ENCODE measurements at places on chromosomes 7 and 10. TPM values are rescaled to one million over a fixed set of nuclear protein-coding genes. Genes with fewer than 3 reads are reported as not detected.

DNA sequence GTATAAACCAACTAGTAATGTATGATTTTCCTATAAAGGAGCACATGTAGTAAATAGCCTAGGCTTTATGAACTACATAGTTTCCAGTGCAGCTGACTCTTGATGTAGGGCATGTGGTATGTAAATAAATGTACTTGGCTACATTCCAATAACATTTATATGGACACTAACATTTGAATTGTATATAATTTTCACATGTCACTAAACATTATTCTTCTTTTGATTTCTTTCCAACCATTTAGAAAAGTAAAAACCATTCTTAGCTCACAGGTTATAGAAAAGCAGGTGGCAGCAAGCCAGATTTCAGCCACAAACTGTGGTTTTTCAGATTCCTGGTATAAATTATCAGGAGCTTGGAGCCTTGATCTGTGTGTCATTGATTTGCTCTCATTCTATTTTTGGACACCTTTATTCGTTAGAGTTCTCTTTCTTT, 1182.0 kb downstream of the CNTNAP2 start:
- H3K27ac ChIP-seq: no peak overlapping the region
- H3K4me3 ChIP-seq: no peak overlapping the region
- DNase-seq: peak; percentile 10
- H3K36me3 ChIP-seq: no peaks in the 10 kb centered on the region

C10orf143 gene
- 2.5 TPM for total RNA-seq

GRCh38 chr10:112232670-112233069, 49.1 kb upstream of the GPAM start:
- H3K27me3 ChIP-seq: no peaks in the 10 kb centered on the region
- H3K4me3 ChIP-seq: no peak overlapping the region
- H3K27ac ChIP-seq: no peak overlapping the region
- DNase-seq: no peak
- peaks cover 20% of the 10 kb centered on the region for H3K4me1 ChIP-seq
- no peaks in the 10 kb centered on the region for H3K36me3 ChIP-seq

DNA sequence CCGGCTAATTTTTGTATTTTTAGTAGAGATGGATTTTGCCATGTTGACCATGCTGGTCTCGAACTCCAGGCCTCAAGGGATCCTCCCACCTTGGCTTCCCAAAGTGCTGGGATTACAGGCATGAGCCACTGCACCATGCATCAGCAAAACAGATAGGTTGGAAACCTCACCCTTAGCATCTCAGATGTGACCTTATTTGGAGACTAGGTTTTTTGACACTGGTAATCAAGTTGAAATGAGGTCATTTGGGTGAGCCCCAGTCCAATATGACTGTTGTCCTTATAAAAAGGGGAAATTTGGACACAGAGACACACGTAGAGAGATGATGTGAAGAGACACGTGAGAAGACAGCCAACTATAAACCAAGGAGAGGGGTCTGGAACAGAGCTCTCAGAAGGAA, 42.5 kb upstream of the TPST1 start:
- no peaks in the 10 kb centered on the region for H3K27me3 ChIP-seq
- no peak for DNase-seq

DNA sequence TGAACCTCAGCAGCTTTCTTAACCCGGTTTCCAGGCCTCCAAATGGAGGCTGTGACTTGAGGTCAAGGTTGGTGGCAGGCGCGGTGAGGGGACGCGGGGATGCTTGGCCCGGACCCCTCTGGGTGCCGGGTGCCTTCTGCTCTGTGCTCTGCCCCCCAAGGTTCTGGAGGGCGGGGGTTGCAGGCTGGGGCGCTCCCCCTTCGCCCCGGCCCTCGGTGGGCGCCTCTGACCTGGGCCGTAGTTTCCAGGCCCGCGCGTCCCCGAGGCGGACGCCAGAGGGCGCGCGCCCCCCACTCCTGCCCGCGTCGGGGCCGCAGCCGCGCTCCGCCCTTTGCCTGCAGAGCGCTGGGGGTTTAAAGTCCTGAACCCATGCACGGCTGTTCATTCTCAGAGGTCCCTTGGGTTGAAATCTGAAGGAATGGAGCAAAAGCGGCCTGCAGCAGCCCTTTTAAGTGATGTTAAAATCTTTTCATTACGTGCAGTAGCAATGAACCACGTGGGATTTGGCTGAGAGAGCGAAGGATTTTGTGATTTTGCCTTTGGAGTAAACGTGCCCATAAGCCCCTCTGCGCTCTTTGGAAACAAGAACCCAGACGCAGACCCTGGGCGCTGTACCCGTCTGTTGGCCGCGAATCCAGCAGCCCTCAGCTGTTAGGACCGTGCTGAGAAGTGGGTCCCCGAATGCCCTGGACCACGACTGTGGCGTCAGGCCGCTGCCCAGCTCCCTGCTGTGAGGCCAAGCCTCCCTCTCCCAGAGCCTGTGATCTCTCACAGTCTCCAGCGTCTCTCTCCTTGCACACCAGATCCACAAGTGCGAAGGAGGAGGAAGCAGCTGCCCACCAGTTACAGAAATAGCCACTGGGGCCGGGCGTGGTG, 135.0 kb downstream of the ACTR3B start:
- no peak overlapping the region for H3K4me3 ChIP-seq
- H3K27me3 ChIP-seq: no peaks in the 10 kb centered on the region
- H3K27ac ChIP-seq: no peak overlapping the region
- H3K36me3 ChIP-seq: no peaks in the 10 kb centered on the region
- DNase-seq: peak; percentile 85
- no peaks in the 10 kb centered on the region for H3K4me1 ChIP-seq

- no peaks in the 10 kb centered on the region for H3K27me3 ChIP-seq
- no peak for DNase-seq
- peaks cover 17% of the 10 kb centered on the region for H3K4me1 ChIP-seq
- H3K36me3 ChIP-seq: no peaks in the 10 kb centered on the region
These were observed 3.6 kb downstream of the HELLS start for GRCh38 chr10:94549221-94549620.

MEST gene
- 330 TPM for total RNA-seq

DNA sequence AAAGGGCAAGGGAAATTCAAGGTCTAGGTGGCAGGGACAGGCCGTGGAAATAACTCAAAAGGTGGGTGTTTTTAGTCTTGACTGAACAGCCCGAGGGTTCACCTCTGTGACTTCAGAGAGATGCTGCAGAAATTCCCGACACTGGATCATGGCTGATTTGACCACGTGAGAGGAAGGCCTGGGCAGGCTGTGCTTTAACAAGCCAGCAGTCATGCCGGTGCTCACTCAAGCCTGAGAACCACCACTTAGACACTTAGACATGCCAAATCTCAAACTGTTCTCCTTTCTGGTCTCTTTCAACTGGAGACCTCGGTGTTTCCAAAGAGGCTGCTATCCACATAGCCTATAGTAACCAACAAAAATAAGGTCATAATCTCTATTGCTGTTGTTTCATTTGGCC, 15.4 kb downstream of the TECTB start:
- H3K27ac ChIP-seq: no peak overlapping the region
- H3K36me3 ChIP-seq: no peaks in the 10 kb centered on the region
- H3K4me3 ChIP-seq: no peak overlapping the region
- no peaks in the 10 kb centered on the region for H3K27me3 ChIP-seq
- no peak for DNase-seq

GRCh38 chr7:74567318-74567668, 90.2 kb upstream of the GTF2I start:
- H3K36me3 ChIP-seq: peaks cover 19% of the 10 kb centered on the region
- DNase-seq: no peak
- H3K4me1 ChIP-seq: peaks cover 6% of the 10 kb centered on the region
- H3K27ac ChIP-seq: no peak overlapping the region

MEIG1 gene
- 1.2 TPM for total RNA-seq

GRCh38 chr7:1275451-1276381, 43.0 kb downstream of the UNCX start:
- no peak overlapping the region for H3K4me3 ChIP-seq
- peaks cover 15% of the 10 kb centered on the region for H3K27me3 ChIP-seq
- H3K27ac ChIP-seq: no peak overlapping the region
- DNase-seq: no peak

GRCh38 chr10:1685699-1686490, 51.4 kb downstream of the ADARB2 start:
- H3K27me3 ChIP-seq: no peaks in the 10 kb centered on the region
- no peaks in the 10 kb centered on the region for H3K36me3 ChIP-seq
- no peak overlapping the region for H3K27ac ChIP-seq

MPP7 gene
- 2.2 TPM for total RNA-seq

ANKRD26 gene
- 15.6 TPM for total RNA-seq

DNA sequence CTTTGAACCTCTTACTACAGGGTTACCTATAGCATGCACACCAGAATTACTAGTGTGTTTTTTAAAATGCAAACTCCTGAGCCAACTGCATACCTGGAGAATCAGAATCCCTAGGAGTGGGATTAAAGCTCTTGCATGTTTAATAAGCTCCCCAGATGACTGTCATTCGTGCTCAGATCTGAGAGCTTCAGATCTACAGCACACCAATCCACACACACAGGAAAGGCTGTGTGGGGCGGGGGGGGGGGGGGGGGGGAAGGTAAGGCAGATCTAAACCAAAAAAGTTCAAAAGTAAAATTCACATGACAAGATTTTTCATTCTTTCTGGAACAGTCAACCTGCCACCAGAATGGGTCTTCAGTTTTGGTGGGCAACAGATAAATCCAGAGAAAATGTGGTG, 5.5 kb downstream of the FAM3C start:
- no peak for DNase-seq
- no peaks in the 10 kb centered on the region for H3K27me3 ChIP-seq
- no peak overlapping the region for H3K4me3 ChIP-seq
- H3K4me1 ChIP-seq: peaks cover 11% of the 10 kb centered on the region
- H3K36me3 ChIP-seq: peaks cover 10% of the 10 kb centered on the region
- no peak overlapping the region for H3K27ac ChIP-seq

TMEM243 gene
- total RNA-seq: 31.2 TPM

DNA sequence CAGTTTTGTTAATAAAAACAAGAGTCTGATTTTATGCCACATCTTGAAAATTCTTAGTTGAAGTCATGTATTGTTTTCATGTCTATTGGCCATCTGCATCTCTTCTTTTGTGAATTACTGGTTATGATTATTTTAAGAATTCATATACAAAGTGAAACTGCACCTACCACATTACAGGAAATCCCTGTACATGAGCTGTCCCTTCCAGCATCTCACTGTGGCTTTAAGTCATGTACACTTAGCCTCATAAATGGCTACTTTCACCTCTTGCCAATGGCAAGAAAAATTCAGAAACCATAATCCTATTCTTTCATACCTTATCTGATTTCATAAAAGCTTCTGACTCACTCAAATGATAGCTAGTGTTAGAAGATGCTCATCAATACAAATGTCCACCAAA, 48.6 kb downstream of the CRTAC1 start:
- H3K36me3 ChIP-seq: no peaks in the 10 kb centered on the region
- no peak overlapping the region for H3K27ac ChIP-seq
- no peak for DNase-seq
- no peaks in the 10 kb centered on the region for H3K4me1 ChIP-seq
- H3K4me3 ChIP-seq: no peak overlapping the region

DNA sequence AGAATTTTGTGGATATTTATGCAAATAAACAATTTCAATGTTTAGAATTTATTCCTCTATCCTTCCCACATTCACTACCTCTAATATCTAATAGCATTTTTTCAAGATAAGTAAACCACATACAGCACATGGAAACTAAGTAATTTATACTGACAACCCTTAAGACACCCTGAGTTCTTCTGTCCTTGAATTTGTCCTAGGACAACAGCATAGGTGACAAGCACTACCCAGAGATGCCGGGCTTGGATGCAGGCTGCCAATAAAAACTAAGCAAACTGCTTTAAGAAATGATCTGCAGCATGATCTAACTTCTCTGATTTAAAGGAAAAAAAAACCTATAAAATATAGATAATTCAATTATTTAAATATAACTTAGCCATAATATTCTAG, 22.7 kb downstream of the NT5C3A start:
- peak overlapping the region; percentile 65 for H3K27ac ChIP-seq
- H3K36me3 ChIP-seq: no peaks in the 10 kb centered on the region
- DNase-seq: no peak
- H3K4me3 ChIP-seq: peak overlapping the region; percentile 68

CRHR2 gene
- total RNA-seq: not detected

DNA sequence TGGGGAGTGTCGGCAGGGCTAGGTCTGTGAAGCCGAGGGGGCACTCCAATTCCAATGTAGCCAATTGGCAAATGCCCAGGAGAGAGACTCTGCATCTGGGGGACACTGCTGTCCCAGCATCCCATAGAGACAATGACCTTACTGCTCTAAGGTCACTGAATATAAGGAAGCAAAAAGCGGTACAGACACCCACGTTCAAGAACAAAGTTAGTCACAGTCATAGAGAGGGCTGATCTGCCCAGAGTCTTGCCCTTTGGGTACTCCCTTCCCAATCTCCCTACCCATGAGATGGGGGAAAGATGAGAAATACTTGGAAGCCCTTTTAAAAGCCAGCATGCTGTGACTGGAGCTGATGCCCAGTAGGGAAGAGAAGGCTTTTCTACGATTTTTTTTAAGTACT, 76.3 kb upstream of the GSDME start:
- H3K36me3 ChIP-seq: peaks cover 18% of the 10 kb centered on the region
- no peak overlapping the region for H3K27ac ChIP-seq
- no peak for DNase-seq

CYP3A4 gene
- not detected for total RNA-seq

DNA sequence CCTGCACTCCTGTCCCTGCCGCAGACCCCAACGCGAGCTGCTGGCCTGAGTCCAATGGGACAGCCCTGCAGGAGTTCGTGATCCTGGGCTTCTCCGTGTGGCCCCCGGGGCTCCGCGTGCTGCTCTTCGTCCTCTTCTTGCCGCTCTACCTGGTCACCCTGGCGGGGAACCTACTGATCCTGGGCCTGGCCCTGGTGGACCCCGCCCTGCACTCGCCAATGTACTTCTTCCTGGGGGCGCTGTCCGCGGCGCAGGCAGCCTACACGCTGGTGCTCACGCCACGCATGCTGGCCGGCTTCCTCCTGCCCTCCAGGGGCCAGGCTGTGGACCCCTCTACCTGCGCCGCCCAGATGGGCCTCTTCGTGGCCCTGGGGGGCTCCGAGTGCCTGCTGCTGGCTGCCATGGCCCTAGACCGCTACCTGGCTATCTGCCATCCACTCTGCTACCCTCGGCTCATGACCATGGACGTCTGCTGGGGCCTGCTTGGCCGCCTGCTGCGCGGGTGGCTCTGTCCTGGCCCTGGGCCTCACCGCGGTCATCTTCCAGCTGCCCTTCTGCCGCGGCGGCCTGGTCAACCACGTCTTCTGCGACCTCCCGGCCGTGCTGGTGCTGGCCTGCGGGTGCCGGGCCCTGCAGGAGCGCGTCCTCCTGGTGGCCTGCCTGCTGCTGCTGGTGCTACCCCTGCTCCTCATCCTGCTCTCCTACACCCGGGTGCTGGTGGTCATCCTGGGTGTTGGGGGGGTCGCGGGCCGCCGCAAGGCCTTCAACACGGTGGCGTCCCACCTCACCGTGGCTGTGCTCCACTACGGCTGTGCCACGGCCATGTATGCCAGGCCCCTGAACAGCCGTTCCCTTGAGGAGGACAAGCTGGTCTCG, 71.7 kb downstream of the RBAK start:
- H3K4me3 ChIP-seq: no peak overlapping the region
- peaks cover 2% of the 10 kb centered on the region for H3K27me3 ChIP-seq
- no peak overlapping the region for H3K27ac ChIP-seq
- no peaks in the 10 kb centered on the region for H3K4me1 ChIP-seq
- DNase-seq: peak; percentile 73
- H3K36me3 ChIP-seq: no peaks in the 10 kb centered on the region
